M059J (cell line): ENCODE measurements at places on chromosomes 2 and 18. TPM values are rescaled to one million over a fixed set of nuclear protein-coding genes. Genes with fewer than 3 reads are reported as not detected.

DNA sequence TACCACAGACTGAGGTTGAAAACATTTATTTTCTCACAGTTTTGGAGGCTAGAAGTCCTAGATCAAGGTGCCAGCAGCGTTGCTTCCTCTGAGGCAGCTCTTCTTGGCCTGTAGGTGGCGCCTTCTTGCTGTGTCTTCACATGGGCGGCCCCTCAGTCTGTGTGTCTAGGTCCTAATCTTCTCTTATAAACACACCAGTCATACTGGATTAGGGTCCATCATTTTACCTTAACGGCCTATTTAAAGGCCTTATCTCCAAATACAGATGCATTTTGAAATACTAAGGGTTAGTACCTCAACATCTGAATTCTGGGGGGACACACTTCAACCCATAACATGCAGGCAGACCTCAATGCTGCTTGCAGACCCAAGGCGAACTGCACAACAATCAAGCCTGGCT, 4.4 kb upstream of the RMC1 start:
- DNase-seq: peak; percentile 80

DNA sequence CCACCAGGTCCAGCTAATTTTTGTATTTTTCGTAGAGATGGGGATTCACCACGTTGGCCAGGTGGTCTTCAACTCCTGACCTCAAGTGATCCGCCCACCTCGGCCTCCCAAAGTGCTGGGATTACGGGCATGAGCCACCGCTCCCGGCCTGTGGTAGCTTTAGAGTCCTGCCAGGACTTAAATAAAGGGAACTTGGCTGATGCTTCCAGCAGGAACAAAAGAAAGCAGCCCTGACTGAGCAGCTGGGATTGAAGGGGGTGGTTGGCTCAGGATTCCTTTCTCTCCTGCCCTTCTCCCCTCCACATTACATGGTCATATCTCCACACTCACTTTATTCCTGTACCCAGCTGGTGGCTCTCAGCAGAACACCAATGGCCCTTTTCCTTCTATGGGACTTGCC, 20.0 kb downstream of the EFHD1 start:
- DNase-seq: no peak

GRCh38 chr18:74183130-74183529, 34.8 kb downstream of the TIMM21 start:
- no peak for DNase-seq

DNA sequence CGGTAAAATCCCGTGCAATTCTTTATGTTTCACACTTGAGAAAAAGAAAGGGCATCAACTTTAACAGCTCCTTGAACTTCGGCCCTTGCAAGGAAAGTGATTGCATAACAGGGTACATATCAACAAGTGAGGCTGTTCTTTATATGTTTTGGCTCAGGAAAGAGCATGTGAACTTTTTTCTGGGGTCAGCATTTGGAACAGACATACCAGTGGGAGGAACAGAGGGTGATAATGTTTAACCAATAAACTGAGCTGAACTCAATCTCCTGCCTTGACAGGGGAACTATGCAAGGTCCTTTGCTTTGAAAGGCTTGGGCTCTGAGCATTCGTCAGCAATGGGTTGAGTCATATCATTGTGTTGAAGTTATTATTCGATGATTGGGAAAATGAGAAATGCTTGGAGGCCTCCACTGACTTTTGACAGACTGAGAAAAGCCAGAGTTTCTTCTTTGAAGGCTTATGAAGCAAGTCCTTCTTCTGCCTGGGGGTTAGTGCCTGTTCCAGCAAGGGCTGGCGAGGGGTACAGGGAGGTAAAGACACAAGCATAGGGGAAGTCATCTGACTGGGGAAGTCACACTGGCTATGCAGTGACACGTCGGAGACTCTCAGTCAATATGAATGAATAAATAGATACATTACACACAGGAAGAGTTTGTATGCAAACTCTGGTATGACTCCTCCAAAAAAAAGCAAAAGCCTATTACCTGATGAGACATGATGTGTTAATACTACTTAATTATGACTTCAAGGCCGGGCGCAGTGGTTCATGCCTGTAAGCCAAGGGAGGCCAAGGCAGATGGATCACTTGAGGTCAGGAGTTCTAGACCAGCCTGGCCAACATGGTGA, 57.2 kb downstream of the CYB5A start:
- DNase-seq: peak; percentile 26

DNA sequence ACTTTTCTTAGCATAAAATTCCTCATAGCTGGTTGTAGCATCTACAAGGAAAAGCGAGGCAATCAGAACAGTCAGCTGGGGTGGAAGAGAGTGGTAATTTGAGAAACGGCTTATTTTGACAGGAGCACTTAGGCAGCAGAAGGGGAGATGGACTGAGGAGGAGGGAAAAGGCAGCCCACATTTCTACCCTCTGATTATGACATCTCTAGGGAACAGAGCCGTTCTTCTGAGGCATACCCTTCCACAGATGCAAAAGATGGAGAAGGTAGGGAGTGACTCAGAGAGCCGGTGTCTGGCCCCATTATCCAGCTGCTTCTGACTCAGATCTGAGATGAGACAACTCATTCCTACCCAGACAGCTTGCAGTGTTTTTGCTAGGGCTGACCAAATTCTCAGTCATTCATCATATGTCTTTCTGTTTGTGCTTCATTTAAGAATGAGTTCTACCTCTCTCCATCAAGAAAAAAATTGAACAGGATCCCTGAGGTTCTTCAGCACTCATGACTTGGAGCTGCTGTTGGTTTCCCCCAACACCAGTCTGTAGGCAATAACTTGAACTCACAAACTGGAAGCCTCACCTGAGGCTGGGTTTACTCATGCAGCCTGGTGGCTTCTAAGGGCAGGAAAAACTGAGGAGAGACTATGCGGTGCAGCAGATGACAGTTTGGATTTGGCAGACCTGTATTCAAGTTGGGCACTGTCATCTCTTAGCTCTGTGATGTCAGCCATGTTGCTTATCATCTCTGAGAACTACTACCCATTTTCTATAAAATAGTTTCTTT, 15.9 kb upstream of the SEC11C start:
- peak; percentile 79 for DNase-seq

GRCh38 chr2:39821871-39822270, 42.8 kb upstream of the THUMPD2 start:
- DNase-seq: no peak

GRCh38 chr2:133667085-133667484, 98.8 kb upstream of the NCKAP5 start:
- DNase-seq: peak; percentile 93

DNA sequence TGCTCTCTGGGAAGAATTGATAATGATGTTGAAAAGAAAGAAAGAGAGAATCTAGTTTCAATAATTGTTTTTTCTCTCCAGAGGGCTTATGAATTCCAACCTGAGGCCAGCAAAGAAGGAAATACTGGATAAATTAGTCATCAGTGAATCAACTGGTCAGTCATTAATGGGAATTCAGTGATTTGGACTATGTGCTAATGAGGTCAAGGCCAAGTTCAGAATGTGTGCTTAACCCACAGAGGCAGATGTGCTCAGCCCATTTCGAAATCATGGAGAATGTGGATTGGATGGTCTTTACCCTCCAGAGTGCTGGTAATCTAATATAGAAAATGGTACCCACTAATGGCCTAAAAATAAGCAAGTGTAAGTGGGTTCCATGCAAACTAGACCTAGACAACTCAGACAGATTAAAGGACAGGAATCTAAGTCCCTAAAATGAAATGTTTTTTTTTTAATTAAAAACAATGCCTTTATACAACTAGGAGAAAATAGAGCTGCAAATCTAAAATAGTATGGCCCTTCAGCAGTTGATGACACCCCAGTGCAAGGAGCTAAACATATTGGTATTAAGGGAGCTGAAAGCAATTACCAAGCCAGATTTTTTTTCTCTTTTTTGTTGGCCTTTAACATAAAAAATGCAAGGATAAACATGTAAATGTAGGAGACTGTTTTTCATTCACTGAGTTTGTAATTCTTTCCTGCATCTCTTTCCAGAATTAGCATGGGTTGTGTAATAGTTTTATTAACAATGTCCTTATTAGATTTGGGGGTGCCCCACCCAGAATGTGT, 296.9 kb downstream of the SATB2 start:
- peak; percentile 89 for DNase-seq

- no peak for DNase-seq
Observed at GRCh38 chr2:20433249-20433648, 13.6 kb upstream of the RHOB start.

GRCh38 chr18:42798606-42799170, 316.8 kb downstream of the RIT2 start:
- peak; percentile 3 for DNase-seq

DNA sequence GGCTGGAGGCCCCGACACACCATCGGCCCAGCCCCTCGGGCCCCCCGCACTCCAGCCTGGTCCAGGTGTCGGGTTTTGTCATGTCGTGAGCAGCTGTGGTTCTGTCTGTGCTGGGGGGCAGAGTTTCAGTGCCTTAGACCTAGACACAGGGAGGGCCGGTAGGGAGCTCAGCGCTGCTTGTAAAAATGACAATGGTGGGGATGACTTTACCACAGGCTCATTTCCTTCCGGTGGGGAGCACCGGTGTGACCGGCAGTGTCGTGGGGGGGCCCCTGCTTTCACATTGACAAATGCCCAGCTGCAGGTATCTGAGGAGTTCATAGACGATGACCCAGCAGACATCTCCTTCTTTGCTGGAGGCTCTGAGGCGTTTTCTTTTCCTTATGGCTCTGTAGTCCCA, 66.9 kb downstream of the STK25 start:
- no peak for DNase-seq

- DNase-seq: peak; percentile 52
Observed at GRCh38 chr2:39772086-39772811, 6.8 kb downstream of the THUMPD2 start.

DNA sequence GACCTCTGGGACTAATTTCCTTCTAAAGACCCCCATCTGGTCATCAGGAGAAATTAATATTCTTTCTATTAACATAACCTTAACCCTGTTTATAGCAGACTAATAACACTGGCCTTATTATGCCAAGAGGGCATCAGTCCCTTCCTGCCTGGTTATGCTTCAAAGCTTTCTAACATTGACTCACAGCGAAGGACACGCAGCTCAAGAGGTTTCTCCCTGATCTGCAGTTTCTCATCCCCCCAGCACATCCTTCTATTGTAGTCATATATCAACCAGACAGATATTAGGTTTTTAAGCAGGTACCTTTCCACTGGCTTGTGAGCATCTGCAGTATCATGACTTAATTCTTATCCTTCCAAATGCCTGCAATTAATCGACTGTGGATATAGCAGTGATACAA, 100.0 kb upstream of the CXCR4 start:
- no peak for DNase-seq

DNA sequence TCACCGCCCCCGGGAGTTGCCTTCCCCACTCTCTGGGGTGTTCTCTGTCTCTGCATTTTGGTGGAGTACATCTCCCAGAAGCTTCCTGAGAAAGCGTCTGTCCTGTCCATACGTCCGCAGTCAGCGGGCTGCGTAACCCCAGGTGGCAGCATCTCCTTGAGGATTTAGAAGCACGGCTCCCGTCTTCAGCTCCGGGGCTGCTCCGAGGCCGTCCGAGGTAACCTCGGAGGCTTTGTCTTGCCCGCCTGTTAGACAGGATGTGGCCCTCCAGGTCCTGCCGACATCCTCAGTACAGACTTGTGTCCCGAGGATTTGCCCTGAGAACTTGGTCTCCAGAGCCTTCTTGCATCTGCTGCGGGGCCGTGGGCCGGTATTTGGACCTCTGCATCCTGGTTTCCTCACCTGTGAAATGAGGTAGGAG, 58.4 kb downstream of the CTDP1 start:
- DNase-seq: no peak

DNA sequence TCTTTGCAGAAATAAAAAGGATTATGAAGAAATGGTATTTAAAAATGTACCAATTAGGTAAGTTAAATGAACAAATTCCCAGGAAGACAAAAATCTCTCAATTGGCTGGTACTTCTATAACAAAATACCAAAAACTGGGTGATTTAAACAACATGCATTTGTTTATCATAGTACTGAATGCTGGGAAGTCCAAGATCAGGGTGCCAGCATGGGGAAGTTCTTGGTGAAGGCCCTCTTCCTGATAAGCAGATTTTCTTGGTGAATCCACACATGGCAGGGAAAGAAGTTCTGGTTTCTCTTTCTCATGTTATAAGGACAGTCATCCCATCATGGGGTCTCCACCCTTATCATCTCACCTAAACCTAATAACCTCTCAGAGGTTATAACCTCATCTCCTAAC, 271.6 kb upstream of the SETBP1 start:
- no peak for DNase-seq

DNA sequence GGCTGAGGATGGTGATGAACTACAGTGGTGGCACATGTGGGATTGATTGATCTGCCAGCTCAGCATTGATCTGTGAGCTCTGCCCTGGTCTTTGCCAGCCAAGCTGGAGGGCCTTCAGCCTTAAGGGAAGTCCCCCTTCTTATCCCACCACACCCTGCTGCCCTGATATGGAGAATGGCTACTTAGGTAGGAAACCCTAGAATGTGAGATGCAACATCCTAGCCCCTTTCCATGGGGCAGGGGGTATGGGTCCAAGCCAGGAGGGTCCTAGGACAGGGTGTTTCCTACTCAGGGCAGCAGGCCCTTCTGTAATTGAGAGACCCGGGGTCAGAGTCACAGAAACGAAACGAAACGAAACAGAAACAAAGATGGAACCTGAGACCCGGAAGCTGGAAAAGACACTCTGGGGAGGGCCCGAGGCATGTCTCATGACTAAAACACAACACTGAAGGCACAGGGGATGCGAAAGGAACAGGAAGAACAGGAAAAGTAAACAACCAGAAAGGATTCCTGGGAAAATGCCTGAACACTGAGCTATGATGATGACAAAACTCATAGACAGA, 16.9 kb upstream of the SULT1C2 start:
- peak; percentile 91 for DNase-seq

- no peak for DNase-seq
Observed at GRCh38 chr2:23497536-23497935, 112.6 kb downstream of the KLHL29 start.

DNA sequence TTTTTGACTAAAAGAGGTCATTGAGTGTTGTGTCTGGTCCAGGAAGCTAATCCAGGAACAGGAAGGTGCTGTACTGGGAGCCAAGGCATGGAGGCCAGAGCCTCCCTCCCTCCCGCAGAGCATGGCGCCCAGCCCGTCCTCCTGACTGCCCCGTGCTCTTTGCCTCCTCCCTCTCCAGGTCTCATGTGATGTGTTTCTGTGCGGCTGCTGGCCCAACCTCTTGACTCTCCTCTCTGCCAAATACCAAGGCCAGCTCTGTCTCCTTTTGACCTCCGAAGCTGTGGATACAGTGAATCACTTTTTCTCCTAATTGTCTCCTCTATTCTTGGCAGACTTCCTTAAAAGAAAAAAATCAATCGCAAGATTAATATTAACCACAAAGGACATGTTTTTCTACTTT, 284.1 kb downstream of the PHLPP1 start:
- peak; percentile 81 for DNase-seq

GRCh38 chr2:159225025-159226016, 61.2 kb downstream of the WDSUB1 start:
- no peak for DNase-seq

GRCh38 chr2:236510034-236510433, 59.6 kb upstream of the ACKR3 start:
- DNase-seq: no peak

CIB4 gene
- total RNA-seq: not detected in 2 replicates

DNAH6 gene
- 0.02 TPM in 1 of 2 replicates, not detected in the other for total RNA-seq

PGAP1 gene
- 2.2 and 3.1 TPM in 2 replicates for total RNA-seq

SPATS2L gene
- 180 and 223 TPM in 2 replicates for total RNA-seq

DNAJC5G gene
- total RNA-seq: not detected in 2 replicates

SCN7A gene
- not detected in 2 replicates for total RNA-seq

POMC gene
- not detected in 2 replicates for total RNA-seq

UGT1A8 gene
- not detected in 2 replicates for total RNA-seq

GKN2 gene
- total RNA-seq: not detected in 2 replicates

NETO1 gene
- total RNA-seq: 0.22 TPM in 1 of 2 replicates, not detected in the other

CXCR1 gene
- total RNA-seq: not detected in 2 replicates

REG3A gene
- total RNA-seq: not detected in 2 replicates

FBLN7 gene
- 3.0 and 3.9 TPM in 2 replicates for total RNA-seq

TUBA3E gene
- total RNA-seq: not detected in 2 replicates

GPBAR1 gene
- total RNA-seq: 0.37 TPM in 1 of 2 replicates, not detected in the other
